ENCODE measurements at places on chromosomes 16 and 17.

GRCh38 chr16:35506018-35506897, 2046.8 kb downstream of the TP53TG3F start:
- no peak for DNase-seq

DNA sequence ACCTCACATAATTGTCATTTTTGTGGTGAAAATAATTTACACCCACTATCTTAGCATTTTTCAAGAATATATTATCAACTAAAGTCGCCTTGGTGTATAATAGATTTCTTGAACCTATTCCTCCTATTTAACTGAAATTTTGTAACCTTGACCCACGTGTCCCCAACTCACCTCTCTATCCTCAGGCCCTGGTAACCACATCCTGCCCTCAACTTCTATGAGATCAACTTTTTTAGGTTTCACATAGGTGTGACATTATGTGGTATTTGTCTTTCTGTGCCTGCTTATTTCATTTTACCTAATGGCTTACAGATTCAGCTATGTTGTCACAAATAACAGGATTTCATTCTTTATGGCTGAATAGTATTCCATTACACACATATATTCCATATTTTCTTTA, 73.0 kb upstream of the CNTNAP4 start:
- DNase-seq = no peak

- peak; percentile 81 for DNase-seq
Observed at GRCh38 chr16:56643080-56643778, 4.8 kb downstream of the MT1A start.

DNA sequence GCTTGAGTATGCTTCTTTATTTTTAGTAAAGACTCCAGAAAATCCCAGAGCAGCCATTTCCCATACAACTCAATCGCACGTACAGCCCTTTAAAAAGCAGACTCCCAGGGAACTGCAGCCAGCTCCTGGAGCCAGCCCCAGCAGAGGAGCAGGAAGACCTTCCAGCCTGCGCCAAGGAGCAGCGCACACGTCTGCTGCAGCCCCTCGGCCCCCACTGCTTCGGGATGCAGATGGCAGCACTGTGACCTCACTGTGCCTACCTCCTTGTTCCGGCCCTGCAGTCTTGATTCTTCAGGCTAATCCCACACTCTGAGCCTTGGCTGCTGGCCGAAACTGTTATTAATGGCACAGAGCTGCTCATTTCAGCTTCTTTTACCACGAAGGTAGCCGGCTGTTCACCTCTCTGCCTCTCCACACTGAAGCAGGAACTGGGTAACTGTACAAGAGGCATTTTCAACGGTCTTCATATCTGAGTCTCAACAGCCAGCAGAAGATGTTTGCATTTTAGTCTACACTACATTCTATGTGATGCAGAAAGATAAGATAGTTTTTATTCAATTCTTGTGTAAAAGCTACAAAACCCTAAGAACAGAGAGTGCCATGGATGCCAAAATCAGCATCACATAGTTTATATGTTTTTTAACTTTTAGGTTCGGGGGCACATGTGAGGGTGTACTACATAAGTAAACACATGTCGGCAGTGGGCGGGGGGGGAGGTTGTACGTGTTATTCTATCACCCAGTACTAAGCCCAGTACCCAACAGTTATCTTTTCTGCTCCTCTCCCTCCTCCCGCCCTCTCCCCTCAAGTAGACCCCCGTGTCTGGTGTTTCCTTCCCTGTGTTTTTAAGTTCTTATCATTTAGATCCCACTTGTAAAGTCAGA, 130.9 kb downstream of the ANKRD11 start:
- DNase-seq = no peak

DNA sequence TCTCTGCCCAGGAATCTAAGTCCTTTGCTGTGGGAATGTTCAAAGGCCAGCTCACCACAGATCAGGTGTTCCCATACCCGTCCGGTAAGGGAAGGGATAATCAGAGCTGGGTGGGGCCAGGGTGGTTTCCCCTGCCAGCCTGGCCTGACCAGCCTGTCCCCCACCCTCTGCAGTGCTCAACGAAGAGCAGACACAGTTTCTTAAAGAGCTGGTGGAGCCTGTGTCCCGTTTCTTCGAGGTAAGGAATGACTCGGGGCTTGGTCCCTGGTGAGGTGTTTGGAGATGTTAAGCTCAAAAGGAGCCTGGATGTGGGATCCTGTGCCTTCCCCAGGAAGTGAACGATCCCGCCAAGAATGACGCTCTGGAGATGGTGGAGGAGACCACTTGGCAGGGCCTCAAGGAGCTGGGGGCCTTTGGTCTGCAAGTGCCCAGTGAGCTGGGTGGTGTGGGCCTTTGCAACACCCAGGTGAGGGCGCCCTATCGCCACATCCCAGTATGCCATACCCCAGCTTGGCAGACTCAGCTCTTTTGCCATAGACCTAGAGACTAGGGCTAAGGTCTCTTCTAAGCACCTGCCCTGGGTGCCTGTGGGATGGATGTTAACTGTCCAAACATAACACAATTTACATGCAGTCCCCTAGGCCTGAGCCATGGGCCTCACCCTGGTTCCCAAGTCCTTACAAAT, 997 bp downstream of the ACADVL start:
- DNase-seq = peak; percentile 69

DNA sequence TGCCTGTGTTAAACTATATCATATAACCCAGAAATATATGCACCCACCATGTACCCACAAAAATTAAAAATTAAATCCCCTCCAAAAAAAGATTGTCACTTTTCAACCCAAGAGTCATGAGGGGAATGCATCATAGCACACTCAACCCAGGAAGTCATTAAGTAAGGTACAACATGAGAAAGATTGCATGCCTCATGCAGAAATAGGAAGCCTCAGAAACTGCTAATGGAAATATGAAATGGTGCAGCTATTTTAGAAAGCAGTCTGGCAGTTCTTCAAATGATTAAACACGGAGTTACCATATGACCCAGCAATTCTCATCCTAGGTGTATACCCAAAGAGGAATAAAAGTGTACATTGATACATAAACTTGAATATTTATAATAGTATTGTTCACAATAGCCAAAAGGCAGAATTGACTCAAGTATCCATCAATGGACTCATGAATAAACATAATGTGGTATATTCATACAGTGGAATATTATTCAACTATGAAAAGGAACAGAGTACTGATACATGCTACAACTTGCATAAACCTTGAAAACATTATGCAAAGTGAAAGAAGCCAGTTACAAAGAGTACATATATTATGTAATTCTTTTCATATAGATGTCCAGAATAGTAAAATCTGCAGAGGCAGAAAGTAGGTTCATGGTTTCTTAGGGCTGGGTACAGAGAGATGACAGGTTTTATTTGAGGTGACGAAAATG, 70.4 kb downstream of the TMEM100 start:
- DNase-seq = no peak

- no peak for DNase-seq
Observed at GRCh38 chr17:74875155-74875976, 2.6 kb upstream of the FDXR start.

DNA sequence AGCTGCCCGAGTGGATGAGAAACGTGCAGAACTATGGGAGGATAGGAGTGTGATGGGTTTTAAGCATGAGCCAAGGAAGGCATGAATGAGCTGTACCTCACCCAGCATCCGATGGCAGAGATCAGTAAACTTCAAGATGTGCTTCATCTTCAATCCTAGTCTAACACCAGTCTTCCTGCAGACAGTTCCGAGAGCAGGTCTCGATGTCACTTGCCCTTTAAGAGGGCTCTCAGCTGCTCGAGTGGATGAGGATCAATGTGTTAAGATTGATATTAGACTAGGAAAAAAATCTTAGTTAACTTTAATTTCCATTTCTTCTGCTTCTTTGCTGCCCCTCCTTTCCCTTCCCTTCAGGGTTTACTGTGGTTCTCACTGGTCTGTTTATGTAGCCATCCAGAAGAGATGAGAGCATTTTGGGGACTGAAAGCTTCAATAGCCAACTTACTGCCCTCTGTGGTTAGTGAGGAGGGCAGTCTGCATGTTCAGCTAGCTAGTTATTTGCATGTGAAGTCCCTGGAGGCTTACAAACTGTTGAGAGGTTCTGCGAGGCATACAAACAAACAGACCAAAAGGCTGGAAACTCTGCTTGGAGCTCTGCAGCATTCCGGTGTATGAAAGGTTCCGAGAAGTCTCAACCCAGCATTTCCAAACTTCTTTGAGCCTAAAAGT, 15.3 kb downstream of the KLHL36 start:
- no peak for DNase-seq

DNA sequence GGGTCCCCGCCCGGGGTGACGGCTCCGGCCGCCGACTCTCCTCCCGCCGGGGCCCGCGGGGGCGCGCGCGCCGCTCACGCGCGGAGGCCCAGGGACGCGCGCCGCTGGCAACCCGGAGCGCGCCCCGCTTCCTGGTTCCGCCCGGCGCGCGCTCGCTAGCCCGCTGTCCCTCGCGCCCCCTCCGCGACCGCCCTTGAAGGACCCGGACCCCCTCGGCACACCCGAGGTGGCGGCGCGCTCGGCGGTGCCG, at the start of gene STAT5B:
Gene STAT5B, minus strand, starts transcription at position 33 of the 250 bp plus-strand sequence. CDS start 44,264 bp downstream, outside the sequence.
- peak; percentile 74 for DNase-seq

DNA sequence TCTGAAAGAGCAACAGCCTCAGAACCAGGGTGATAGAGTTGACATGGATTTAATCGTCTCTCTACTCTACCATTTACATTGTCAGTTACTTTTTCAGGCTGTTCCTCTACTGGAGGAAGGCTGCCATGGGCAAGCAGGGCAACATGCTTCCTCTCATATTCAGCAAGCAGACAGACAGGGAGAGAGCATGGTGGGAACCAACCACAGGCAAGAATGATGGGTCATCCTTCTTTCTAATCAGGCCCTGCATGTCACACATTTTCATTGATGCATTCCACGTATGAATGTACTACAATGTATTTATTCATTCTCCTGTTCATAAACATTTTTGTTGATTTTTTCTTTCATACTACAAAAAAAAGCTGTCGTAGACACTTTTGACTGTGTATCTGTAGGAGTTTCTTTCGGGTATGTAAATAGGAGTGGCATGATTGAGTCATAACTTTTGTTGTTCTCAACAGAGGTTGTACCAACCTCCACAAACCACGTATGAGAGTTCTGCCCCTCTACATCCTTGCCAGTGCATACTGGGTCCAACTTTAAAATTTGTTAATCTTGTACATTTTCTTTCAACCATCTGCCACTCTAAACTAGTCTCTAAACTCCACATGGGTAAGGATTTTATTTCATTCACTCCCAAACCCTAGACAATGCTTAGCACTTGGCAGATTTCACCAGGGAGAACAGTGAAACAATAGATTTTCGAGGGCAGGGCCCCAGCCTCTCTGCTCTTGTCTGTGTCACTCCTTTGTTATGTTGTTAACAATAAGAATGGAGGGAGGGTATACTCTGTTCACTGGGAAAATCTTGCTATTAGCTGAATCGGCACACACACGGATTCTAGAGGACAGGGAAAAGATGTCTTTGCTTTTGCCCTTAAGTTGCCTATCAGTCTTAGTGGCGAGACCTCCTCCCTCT, 58.7 kb downstream of the CMC2 start:
- DNase-seq = no peak

DNA sequence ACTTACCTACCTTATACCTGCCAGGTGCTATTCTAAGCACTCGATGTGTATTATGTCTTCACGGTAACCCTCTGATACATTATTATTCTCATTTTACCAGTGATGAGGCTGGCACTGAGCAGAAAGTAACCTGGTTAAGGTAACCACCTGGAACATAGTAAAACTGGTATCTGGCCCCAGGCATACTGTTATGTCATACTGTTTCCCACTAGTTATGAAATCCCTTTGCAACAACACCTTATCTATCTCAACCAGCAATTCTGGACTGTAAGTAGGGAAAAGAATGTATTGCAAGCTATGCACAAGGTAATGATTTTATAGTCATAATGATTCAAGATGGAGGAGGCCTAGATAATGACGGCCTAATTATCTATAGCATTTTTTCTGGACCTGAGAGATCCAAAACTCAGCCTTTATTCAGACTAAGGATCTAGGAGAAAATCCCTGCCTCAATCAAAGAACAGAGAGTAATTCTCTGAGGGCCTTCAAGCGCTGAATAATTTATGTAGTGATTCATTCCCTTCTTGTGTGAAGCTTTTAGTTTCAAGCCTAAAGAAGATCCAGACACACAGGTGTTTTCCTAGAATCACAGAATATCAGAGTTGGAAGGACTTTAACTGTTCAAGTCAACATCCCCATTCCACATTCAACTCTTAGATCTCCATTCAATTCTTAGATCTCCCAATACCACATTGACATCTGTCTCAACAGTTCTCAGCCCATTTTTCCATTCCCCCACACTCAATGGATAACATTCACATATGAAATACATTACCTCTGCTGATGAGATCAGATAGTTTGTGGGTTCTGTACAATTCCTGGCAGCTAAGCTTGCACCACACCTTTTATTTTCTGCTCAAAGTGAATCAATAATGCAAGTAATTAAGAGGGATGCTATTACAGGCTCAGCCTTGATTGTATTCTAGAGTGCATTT, 14.9 kb upstream of the MMD start:
- DNase-seq = no peak

DNA sequence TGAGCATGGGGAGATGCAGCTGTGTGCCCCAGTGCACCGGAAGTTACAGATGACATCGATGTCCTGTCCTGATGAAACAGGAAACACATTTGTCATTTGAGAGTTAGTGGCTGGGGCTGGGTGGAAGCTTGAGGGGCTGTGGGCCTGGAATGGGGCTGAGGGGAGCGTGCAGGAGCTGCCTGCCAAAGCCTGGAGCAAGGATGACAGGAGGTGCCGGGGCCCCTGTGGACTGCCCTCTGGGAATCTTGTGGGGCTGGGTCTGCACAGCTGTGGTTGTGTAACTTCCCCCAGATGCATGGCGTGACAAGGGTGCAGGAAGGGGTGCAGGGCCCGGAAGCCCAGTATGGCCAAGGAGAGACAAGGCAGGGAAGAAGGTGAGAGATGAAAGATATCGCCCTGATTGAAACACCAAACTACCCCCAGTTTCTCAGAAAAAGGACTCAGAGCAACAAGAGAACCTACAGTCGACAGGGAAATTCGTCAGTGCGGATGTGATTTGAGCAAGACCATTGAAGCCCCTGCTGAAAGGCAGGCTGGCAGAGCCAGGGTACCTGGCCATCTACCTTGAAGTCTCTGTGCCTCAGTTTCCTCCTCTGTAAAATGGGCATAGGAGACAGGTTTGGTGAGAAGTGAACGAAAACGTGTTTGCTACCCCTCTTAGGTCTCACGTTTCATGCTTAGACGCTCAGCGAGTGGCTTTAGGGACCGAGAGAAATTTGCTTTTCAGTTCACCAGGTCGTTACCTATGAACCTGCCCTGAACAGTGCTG, 8.8 kb downstream of the MMP25 start:
- DNase-seq = no peak

DNA sequence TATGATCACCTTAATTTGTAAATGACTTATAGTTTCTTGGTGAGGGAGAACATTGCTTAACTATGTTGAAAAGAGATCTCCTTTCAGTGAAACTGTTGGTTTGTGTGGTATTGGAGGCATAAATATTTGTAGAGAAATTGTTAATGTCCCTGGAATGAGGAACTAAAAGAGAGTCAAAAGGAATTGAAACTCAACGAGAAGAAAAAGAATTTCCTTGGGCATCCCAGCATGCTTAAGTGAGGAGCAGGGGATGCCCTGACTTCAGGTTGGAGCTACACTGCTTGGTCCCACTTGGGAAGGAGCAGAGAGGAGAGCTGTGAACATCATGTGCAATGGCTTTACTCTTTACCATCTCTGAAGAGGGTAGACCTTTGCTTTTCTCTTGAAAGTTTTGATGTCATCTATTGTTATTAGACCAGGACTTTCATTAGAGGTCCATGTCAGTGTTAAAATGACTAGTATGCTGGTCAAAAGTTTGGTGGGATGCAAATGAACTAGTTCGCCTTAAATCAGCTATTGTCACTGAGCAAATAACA, 21.7 kb downstream of the KRT23 start:
- DNase-seq = no peak

GRCh38 chr16:71867939-71868338, 16.0 kb downstream of the ZNF821 start:
- no peak for DNase-seq

GRCh38 chr16:86219655-86220445, 290.5 kb upstream of the FOXF1 start:
- DNase-seq = no peak
